ENCODE measurements at places on chromosomes 1 and 21.

- DNase-seq: no peak
These were observed 75.7 kb downstream of the PHTF1 start for GRCh38 chr1:113683384-113684152.

GRCh38 chr21:42925114-42925926 lies at the start of gene ERVH48-1:
Gene ERVH48-1, minus strand, starts transcription at chr21:42925630. Its CDS starts 6,624 bp downstream, at chr21:42919006.
- DNase-seq: no peak

GRCh38 chr1:84972377-84972987 lies 24.4 kb downstream of the MCOLN2 start:
- DNase-seq: no peak

DNA sequence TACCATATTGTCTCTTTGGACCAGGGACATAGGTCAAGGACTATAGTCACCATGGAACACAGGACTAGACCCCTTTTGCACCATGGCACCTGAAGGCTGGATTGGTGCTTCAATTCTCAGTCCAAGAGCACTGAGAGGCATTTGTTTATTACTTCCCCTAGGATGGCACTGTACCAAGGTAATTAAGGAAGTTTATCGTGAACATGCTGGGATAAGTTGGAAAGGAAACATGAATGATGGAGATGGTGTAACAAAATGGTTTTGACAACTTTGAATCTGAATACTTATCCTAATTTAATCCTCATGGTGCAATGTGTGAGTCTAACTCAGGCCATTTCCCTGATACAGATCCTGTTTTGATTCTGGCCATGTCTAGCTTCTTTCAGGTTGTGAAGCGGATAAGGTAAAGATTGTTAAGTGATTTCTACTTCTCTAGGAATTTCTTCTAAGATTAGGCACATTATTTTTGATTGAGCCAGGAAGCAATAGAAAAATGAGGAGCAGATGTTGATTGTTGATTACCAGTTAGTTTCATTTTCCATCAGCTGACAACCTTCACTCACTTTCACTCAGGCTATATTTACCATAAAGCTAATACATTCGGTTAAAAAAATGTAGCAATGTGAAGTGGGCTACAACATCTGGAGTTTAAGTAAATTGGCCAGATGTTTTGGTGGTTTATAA lies 37.3 kb upstream of the SIPA1L2 start:
- no peak for DNase-seq

DNA sequence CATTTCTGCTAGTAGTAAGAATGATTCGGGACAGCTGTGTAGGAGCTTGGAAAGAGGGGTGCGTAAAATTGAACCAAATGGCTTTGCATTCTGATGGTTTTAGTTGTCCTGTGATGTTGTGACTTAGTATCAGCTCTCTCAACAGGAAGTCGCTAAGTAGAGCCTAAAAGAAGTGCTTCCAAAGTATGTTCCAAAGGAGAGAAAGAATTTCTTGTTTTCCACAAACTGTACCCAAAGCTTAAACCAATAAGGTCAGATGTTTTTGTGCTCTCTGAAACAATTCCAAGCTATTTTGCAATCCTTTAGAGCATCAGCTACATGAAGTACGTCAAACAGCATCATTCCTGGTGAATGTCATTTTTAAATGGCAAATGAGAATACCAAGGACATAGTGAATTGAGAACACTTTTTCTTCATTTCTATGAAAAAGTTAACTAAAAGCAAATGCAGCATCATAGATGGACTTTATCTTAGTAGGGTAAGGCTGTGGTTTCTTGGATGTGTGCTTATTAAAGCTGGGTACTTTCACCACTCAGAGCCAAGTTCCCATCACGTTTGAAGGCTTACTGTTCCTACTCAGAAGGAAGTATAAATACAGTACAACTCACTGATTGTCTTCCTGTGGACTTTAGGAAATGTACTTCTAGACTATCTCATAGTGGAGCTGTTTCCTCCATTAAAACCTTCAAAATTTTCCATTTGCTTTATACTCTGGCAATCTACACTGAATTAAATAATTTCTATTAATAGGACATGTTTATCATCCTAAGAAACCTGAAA lies 148.6 kb downstream of the C1orf21 start:
- DNase-seq: no peak

DNA sequence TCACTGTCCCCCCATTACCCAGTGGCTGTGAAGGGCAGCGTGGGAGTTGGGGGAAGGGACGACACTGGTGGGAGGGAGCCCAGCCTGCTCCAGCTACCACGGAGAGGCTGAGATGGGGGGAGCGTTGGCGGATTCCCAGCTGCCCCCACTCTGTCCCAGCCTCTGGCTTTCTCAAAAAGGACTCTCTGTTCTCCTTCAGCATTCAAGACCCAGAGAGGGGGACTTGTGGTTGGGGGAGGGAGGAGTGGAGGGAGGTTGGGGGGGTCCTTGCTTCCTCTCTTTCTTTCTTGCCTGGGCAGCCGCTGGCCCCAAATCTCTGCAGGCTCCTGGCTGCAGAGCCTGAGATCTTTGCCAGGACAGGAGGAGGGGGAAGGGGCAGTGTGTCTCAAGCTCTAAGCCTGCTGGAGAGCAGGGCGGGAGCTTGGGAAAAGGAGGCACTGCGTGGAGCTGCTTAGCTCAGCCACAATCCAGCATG lies 2.2 kb downstream of the ATP1A2 start:
- no peak for DNase-seq

DNA sequence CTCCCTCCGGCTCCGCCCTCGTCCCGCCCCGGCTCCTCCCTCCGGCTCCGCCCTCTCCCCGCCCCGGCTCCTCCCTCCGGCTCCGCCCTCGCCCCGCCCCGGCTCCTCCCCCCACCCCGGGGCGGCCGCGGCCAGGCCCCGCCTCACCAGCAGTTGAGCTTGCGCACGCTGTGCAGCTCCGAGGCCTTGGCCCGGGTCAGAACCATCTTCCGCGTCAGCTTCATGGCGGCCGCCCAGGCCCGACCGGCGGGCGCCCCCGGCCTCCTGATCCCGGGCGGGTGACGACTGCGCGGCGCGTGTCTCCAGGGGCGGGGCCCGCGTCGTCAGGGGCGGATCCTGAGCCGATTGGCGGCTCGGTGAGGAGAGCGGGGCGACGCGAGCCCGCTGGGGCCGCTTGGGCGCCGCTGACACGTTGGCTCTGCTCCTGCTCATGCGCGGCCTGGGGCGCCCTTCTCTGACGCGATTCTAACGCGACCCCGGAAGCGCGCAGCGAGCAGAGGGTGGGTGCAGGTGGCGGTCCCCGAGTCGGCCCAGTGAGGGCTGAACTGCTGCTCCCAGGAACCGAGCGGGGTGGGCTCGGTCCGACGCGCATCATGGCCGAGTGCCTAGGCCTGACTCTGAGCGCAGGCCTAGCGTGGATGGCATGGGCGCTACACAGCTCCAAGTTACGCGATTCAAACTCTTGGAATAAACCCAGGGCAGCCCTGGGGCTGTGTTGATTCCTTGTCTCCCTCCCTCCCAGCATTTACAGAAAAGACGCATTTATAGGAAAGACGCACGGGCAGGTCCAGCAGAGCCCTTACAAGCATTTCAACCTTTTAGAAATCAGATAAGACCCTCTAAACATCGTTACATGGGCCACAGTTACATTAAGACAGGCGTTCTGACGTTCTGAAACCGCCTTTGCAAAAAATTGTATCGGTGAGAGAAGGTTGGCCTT lies at the start of gene CFAP410:
TSS of gene CFAP410 (minus strand) at position 420 of the 940 bp plus-strand sequence. CDS start at position 224, 196 bp downstream.
- peak; percentile 52 for DNase-seq

DNA sequence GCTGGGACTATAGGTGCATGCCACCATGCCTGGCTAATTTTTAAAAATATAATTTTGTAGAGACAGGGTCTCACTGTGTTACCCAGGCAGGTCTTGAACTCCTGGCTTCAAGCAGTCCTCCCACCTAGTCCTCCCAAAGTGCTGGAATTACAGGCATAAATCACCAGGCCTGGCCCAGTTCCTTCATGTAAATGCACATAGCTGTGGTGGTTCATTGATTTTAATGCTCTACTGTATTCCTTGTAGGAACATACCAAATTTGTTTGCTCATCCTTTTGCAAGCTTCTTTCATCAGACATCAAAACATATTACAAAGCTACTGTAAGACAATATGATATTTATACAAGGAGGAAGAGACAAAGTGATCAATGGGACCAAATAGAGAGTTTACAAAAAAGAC lies 237.5 kb upstream of the ESRRG start:
- DNase-seq: no peak

DNA sequence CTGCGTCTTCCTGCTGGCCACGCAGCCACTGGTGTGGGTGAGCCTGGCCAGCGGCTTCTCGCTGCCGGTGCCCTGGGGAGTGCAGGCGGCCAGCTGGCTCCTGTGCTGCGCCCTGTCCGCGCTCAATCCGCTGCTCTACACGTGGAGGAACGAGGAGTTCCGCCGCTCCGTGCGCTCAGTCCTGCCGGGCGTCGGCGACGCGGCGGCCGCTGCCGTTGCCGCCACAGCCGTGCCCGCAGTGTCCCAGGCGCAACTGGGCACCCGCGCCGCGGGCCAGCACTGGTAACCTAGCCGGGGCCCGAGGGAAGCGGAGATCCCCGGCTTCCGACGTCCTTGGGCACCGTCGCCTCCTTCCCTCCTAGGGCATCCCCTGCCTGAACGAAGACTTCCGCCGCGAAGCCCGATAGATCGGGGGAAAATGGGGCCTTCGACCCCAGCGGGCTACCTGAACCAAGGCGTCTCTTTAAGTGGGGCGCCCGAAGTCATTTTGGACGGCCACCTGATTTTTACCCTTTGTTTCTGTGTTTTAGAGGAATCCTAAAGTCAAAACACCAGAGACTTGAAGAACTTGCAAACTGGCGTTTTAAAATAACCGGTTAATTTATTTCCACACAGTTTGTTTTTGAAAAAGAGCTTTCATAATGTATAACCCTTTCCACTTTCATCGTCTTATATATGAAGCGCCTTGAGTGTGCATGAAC lies 2.0 kb downstream of the GPR88 start:
- no peak for DNase-seq

GRCh38 chr1:169957884-169958283 lies 64.2 kb upstream of the SCYL3 start:
- DNase-seq: no peak

DNA sequence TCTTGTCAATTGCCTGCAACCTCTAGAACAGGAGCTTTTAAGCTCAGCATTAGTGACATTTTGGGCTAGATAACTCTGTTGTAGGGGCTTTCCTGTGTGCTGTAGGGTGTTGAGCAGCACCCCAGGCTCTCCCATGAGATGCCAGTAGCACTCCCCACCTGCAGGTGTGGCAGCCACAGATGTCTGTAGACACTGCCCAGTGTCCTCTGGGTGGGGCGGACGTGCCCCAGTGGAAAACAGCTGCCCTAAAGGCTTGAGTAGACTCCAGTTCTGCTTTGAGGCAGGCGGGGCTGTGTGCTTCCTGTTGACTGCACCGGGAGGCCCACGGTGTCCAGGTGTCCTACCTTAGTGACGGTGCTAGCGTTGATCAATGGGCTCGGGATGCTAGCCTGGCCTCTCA lies 16.9 kb upstream of the PWP2 start:
- DNase-seq: no peak

DNA sequence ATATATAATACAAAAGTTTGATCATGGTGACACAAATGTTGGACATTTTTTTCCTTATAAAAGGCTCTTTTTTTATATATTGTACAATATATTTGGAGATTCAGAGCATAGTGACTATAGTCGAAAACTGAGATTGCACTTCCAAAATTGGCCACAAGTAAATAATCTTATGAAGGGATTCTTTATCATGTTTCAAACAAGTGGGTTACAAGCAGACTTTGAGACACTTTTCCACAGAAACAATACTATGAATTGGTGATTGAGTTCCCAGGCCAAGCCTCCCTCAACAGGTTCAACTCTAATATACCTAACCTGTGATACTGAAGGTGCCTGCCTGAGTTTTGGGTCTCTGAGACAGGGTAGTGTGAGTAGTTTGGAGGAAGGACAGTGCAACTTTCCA lies 13.8 kb downstream of the LEPR start:
- DNase-seq: no peak

DNA sequence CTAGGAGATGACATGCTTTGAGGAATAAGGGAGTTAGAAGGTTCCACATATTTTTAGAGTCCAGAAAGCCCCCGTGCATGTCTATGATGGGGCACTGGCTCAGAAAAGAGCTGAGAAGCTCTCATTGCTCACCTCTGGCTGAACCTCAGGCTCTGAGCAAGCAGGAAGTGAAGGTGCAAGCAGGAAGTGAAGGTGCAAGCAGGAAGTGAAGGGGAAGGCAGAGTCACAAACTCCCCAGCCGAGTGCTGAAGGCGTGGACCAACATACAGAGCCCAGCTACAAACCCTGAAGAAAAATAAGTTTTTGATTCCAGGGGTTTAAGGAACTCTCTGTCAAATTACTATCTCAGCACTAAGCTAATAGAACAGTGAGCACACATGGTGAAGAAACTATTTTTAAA lies 7.0 kb downstream of the KRTAP10-8 start:
- no peak for DNase-seq

- DNase-seq: no peak
These were observed 612.6 kb downstream of the MRPL39 start for GRCh38 chr21:24994717-24995116.

DNA sequence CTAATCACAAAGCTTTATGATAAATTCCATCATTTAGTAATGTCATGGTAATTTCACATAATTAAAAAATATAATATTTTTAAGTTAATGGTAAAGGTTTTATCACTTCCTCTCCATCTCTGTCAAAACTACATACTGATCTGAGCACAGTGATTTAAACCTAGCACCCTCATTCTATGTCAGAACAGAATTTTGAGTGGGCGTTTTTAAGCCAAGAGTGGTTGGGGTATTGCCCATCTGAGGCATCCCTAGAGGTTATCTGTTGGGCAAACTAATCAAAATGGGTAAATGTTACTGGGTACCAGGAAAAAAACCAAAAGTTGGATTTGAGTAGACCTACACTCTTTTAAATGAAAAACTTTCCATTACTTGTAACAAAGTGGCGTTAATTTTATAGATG lies 100.7 kb upstream of the GFI1 start:
- DNase-seq: no peak

- DNase-seq: no peak
These were observed 67.8 kb downstream of the VPS26C start for GRCh38 chr21:37199057-37199924.

- no peak for DNase-seq
These were observed 27.2 kb upstream of the CSF1 start for GRCh38 chr1:109883248-109883955.

DNA sequence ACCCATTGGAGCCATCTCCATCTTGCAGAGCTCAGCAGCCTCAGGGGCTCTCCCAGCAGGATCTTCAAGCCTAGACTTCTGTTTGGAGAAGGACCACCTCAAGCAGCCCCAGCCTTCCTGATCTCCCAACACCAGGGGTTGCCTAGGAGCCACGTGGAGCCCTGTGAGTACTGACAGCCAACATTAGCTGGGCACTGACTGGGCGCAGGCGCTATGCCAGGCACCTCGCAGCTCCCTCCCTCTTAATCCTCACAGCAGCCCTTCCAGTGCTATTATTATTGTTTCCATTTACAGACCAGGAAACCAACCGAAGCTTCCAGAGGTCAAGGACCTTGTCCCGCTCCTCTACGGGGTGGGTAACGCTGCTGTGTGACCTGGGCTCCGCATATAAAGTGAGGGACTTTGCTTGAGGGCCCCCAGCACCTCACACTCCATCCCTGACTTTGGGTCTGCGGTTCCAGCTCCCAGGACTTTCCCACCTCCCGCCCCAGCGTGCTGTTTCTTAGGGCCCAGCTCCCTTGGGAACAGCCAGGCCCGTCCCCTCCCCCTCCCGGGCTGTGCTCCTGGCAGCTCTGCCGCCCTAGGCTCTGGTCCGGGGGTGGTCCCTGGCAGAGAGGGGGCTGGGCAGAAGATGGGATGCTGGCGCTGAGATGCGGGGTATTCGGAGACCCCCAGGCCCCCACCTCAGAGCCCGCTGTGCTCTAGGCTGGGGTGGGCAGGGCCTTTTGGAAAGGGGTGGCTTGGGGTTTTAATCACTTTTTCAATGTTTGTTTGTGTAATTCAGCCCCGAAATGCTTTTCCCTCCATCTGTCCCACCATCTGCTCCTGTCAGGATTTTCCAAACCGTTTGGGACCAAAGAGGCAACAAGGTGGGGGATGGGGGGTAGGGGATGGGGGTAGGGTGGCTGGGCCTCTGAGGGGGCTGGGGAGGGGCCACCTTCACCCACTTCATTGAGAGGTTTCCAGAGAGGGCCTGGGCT lies 4.1 kb upstream of the HPCA start:
- DNase-seq: no peak

Measured in NCI-H2081 treated with DMSO at 0.1 percent for 48 hours (cell line).